NCI-H2107 (cell line): ENCODE measurements at places on chromosomes 3 and 15.

GRCh38 chr15:100721758-100722550, 119.6 kb downstream of the ASB7 start:
- DNase-seq: no peak

DNA sequence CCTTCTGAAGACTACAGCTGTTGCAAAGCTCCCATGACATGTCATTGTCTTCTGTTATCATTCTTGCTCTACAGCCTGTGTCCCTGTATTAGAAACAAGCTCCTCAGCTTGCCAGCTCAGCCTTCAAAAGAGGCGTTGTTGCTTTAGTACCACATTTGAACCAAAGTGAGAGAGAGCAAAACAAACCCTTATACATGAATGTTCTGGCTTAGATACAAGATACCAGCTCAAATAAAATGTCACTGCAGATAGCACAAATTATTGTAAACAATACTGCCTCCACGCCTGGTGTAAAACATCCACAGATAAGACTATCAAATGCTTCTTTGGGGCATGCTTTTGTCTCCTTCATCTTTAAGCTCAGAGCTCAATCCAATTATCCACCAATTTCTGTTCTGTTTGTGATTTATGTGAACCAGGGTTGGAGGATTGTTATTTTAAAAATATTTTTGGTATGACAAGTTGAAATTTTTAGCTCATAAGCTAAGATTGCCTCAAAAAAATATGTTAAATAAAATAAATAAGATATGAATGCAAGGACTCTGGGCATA, 403.6 kb upstream of the CDIN1 start:
- no peak for DNase-seq

DNA sequence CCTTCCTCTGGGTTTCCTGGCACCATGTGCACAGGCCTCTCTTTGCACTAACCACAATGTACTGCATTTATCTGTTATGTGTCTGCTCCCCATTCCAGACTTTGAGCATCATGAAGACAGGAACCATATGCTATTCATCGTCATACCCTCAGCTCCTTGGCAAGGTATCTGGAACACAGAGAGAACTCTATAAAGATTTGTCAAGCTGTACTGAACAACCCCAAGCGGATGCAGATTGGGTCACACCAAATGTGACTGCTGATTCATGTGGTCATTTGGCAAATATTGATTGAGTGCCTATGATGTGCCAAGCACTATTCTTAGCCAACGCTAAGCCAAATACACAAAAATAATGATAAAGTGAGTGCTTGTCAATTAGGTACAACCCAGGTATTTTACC, 7.5 kb upstream of the MEGF11 start:
- no peak for DNase-seq

DNA sequence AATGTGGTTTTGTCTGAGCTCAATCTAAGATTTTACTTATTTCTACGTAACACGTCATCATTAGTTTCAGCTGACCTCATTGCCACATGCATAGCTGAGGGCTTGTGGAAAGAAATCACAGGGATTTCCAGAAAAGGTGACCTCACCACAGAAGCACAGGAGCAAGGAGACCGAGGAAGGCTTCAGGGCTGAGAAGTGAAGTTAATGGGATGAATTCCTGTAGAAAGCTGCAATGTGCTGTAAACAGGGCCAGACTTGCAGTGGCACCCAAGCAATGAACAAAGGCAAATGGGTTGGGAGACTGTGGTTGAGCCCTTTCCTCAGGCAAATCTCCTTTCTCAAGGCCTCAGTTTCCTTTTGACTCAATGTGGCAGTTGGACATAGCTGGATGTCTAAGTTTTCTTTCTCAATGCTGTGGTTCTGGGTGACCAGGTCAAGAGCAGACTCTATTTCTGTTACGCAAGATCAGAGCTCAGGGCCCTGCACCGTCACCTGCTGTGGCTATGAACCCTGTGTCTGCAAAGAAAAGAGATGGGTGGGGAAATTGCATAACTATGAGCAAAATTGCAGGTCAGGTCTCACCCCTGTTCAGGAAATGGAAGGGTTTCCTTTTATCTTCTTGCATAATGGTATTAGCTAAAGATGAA, 252.2 kb upstream of the TBL1XR1 start:
- DNase-seq: no peak

DNA sequence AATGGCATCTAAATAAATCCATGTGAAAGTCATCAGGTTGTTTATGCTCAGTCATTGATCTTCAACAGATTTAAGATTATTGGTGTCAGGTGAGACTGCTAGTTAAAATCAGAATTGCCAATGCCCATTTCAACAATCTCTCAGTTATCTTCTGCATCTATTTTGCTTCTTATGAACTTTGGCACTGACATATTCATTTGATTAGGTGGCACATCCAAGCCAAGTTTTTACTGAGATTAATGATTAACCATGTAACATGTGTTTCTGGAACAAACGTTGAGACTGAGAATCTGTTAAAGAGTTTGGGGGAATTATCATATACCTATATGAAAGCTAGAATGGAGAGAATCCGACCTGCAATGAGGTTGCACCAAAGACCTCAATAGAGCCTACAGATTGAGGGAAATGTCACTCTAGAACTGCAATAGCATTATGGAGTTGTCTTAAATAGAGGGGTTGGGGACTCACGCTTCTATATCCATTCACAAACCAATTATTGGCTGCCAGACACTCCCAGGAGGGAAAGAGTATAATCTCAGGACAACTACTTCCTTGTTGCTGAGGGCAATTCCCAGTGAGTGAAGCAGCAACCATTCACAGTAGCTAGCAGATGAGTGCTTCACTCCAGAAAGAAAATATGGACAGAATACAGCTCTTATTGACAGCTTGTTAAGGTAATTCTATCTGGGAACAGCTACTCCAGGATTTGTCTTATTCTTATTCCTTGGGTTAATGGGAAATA, 891.3 kb downstream of the SQOR start:
- DNase-seq: no peak

DNA sequence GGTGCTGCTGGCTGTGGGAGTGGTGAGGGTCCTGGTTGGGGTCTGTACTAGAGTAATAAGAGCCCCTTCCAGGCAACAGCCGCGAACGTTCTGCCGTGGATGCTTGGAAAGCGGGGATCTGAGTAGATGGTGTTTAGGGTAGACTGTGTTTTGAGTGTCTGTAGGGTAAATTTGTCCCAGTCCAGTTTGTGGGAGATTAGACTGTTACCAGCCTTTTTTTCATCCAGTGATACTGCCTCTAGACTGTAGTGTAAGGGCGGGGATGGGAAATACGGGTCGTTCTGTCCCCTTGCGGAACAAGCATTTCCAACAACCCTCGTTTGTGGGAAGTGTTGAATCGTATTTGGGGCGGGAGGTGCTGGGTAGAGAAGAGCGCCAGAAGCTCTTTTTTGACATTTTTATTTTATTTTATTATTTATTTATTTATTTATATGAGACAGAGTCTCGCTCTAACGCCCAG, 424 bp downstream of the HAUS2 start:
- no peak for DNase-seq

DNA sequence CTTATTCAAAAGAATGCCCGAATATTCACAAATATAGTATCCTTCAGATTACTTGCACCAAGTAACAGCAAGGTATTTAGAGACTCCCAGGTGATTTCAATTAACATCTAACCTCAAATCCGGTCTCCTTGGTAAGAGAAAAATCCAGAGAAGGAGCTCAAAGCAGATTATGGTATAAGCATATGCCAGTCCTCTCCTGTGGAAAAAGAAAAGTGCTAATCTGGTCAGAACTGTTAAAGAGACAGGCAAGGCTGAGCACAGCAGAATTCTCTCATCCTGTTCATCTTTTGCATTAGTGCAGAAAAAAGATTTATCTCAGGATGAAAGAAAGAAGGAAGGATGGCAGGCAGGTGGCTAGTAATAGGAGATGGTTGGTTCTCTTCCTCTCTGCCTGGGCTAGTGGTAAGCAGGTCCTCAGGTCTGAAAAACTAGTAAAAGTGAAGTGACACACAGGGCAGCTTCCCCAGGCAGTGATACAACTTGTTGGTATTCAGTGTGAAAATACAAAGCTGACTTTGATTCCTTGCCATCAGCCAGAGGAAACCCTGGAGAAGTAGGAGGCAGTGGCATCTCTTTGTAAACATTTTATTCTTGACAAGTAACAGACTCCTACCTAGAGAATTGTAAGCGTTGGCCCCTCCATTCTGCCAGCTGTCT, 14.2 kb downstream of the ATXN7 start:
- DNase-seq: no peak

DNA sequence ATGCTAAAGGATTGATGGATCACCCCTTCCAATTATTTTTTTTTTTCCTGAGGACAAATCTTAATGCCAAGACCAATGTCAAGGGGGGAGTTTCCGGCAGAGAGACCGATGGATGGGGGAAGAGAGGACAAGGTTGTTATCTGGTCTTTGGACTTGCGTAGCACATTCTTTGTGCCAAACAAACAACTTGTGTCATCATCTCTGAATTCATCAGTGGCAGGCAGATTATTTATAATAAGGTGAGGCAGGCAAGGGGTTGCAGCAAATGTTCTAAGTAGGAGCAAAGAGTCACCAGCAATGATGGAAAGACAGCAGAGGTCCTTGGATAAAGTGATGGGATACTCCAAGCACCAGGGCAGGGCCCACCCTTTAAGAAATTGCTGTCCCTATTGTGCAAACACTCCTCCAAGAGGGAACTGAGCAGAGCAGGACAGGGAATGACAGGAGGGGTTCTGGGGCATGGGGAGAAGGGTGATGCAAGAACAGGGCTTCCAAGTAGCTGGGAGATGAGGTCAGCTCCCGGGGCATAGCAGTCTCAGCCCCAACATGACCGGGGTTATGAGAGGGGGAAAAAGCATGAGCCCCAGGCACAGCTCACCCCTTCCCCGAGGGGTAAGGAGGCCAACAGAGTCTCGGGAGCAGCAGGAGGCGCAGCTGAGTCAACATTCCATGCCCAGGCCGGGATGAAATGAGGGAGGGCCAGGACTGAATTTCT, 57.4 kb downstream of the ANXA2 start:
- no peak for DNase-seq

DNA sequence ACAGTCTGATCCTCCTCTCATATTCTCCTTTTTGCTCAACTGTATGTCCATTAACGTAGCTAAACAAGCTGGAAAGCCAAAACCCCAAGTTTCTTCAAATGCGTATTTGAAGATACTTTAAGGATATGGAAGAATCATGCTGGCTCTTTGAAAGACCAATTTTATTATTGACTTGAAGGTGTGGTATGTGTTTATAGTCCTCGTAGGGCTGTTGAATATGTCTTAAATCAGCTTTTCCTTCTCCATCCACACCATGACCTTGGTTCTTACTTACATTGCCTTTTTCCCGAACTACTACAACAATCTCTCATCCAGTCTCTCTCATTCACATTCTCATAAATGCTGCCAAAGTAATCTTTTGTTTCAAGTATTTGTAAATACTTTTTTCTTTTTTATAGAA, 19.7 kb upstream of the THUMPD3 start:
- DNase-seq: no peak

- no peak for DNase-seq
These were observed 105.6 kb downstream of the FBLN2 start for GRCh38 chr3:13654330-13655060.

GRCh38 chr3:160125258-160125657, 100.0 kb upstream of the C3orf80 start:
- no peak for DNase-seq

- DNase-seq: no peak
These were observed 83.8 kb downstream of the GADL1 start for GRCh38 chr3:30810625-30811024.

- DNase-seq: no peak
These were observed 10.6 kb downstream of the CCR9 start for GRCh38 chr3:45896956-45897355.

GRCh38 chr3:46082849-46083248, 55.6 kb upstream of the XCR1 start:
- no peak for DNase-seq

GRCh38 chr3:94336046-94336753, 273.3 kb downstream of the NSUN3 start:
- no peak for DNase-seq

DNA sequence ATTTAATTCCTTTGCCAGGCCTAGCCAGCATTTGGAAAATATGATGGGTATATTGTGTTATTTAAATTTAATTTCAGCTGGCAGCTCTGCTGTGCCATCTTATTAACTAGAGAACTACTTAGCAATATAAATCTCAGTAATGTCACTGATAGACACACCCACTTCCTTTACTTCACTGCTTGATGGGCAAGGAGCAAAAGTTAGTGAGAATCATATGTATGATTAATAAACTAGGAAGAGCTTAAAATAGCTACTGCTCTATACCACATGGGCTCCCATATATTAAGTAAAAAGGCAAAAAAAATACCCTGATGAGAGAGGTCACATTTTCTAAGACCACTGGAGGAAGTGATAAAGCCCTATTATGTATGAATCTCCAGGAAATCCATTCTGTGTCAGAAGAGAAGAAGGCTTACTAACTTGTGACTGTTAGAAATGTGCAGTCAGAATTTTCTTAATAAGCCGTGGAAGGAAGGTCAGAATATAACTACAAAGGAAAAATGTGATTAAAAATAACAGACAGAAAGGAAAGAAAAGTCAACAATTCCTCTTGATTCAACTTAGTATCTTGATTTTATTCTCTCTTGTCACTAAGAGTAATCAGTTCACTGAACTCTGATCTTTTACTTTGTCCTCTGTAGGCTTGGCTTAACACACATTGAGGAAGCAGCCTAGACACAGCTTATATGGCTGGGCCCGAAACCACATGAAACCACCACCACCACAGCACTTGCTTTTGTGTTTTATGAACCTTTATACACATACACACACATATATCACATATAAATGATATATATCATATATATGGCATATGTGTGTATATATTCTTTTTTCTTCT, 1233.9 kb upstream of the ALCAM start:
- no peak for DNase-seq

DNA sequence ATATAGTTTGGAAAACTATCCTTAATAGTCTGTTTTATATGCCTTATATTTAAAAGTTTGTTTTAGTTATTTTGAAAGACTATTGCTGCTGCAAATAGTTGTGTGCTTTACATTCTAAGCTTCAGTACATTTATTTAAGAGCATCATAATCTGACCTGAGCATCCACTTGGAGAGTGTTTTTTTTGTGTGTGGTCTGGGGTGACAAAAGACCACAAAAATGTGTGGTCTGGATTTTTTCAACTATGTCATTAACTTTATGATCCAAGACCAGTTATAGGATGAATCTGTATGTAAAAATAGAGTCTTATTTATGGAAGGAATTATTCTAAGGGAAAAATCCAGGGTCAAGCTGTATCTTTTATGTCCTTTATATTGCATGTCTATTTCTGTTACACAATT, 77.4 kb downstream of the SLTM start:
- DNase-seq: no peak

GRCh38 chr15:64010719-64011118, 35.6 kb downstream of the DAPK2 start:
- peak; percentile 41 for DNase-seq

- DNase-seq: no peak
These were observed 25.4 kb downstream of the EDEM1 start for GRCh38 chr3:5212628-5213573.
